ENCODE measurements at places on chromosomes 12 and 14.

GRCh38 chr12:80710727-80711449, 3.5 kb downstream of the MYF6 start:
- DNase-seq: no peak

GRCh38 chr14:105989566-105990302, 463.4 kb downstream of the TMEM121 start:
- DNase-seq: no peak

GRCh38 chr12:33111850-33112249, 215.3 kb upstream of the PKP2 start:
- no peak for DNase-seq

- DNase-seq: no peak
Measured at GRCh38 chr12:91273560-91273959, 90.9 kb upstream of the DCN start.

GRCh38 chr14:102304611-102305506, at the start of gene MOK:
TSS of gene MOK (minus strand) at chr14:102305164. CDS start at chr14:102304968, 196 bp downstream.
- peak; percentile 94 for DNase-seq

GRCh38 chr12:56749853-56750252, 2.3 kb downstream of the PRIM1 start:
- DNase-seq: no peak

DNA sequence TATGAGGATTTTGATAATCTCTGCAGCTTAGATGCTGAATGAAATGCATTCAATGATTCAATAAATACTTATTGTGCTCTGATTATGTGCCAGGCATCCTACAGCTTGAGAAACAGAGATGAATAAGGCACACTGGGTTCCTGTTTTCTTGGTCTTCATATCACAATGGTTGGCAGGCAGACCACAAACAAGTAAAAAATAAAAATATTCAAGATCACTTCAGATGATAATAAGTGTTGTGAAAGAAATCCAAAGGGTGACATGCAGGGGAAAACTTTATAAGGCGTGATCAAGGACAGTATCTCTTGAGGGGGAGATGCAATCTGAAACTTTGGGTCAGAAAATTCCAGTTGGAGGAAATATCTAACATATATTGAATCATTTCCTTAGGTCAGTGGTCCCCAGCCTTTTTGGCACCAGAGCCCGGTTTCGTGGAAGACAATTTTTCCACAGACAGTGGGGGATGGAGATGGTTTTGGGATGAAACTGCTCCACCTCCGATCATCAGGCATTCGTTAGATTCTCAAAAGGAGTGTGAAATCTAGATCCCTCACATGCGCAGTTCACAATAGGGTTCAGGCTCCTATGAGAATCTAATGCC, 73.7 kb upstream of the RAP1B start:
- DNase-seq: no peak

DNA sequence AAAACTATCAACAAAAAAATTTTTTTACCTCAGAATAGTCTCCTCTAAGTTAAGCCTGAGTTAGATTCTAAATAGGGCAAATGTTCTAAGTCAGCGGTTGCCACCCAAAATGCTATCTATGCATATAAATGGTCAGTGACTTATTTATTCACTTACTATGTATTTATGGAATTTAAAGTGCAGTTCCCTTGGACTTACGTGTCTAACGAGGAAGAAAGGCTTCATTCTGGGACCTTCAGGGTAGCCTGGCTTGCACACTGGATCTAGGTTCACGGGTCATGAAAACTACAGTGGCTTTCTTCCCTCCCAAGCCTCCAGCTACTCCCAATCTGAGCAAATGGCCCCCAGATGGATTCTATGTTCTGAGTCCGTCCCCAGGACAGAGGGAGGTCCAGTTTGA, 77.1 kb downstream of the ARF6 start:
- DNase-seq: no peak

GRCh38 chr14:23143911-23144310, 24.9 kb upstream of the CEBPE start:
- DNase-seq: no peak

GRCh38 chr12:123433615-123434014, 2.9 kb downstream of the RILPL2 start:
- no peak for DNase-seq

- DNase-seq: no peak
Measured at GRCh38 chr12:93895089-93895445, 217.9 kb downstream of the CRADD start.

DNA sequence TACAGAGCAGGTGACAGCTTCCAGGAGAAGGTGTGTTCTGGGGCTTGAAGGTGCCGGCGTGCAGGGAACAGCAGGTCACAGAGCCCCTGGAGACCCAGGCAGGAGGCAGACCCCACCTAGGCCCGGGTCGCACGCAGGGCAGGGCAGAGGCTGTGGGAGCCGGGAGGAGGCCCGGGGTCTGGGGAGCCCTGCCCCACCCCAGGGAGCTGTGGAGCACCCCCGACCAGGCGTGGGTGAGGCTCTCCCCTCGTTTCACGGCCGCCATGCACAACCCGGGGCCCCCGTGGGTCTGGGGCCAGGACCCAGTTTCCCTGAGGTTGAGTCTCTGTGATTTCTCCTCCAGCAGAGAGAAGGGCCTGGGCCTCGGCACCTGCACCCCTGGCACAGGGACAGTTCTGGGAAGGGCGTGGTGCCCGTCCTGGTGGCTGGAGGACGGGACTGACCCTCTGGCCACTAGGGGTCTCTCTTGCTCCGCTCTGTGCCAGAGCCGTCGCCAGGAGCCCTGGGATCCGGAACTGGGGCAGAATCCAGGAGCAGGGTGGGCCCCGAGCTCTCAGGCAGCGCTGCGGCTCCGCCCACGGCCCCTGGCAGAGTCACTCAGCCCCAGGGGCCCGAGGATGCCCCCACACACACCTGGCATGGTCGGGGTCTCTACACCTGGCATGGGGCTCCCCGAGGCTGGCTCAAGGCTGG, 75.2 kb upstream of the FBRSL1 start:
- peak; percentile 72 for DNase-seq

DNA sequence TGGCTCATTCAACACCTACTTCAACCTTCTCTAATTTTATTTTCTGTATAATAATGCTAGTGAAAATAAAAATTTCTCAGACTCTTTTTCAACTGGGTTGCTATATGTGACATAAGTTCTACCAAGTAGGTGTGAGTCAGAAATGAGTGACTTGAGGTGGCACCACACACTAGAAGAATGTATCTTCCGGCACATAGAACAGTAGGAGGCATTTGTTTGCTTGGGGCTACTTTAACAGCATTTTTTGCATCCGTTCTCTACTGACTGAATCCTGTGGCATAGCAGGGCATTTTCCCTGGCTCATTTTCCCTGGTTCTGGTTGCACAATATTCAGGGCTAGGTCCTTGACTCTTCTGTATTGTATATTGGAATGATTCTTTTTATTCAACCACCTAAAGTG, 194.0 kb upstream of the SLC16A7 start:
- no peak for DNase-seq

DNA sequence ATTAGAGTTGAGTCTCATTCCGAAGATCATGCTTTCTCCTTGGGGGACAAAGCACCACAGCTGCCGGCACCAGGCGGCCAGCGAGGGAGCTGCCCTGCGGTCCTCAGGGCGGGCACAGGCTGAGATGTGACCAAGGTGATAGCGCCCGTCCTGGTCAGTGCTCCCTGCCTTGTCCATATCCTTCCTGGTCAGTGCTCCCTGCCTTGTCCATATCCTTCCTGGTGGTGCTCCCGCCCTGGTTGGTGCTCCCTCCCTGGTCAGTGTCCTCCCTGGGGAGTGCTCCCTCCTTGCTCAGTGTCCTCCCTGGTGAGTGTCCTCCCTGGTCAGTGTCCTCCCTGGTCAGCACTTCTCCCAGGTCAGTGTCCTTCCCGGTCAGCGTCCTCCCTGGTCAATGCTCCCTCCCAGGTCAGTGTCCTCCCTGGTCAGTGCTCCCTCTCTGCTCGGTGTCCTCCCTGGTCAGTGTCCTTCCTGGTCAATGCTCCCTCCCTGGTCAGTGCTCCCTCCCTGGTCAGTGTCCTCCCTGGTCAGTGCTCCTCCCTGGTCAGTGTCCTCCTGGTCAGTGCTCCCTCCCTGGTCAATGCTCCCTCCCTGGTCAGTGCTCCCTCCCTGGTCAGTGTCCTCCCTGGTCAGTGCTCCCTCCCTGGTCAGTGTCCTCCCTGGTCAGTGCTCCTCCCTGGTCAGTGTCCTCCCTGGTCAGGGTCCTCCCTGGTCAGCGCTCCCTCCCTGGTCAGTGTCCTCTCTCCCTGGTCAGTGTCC, 92.2 kb downstream of the ADGRD1 start:
- DNase-seq: no peak

All from prostate gland (tissue), 2 donors.